Stimulated activated CD4-positive, alpha-beta T cell treated with anti-CD3 and anti-CD28 coated beads, Interleukin-2, amount 100 ng/mL, for 4 hours (primary cell): ENCODE measurements at places on chromosomes 11 and 22.

DNA sequence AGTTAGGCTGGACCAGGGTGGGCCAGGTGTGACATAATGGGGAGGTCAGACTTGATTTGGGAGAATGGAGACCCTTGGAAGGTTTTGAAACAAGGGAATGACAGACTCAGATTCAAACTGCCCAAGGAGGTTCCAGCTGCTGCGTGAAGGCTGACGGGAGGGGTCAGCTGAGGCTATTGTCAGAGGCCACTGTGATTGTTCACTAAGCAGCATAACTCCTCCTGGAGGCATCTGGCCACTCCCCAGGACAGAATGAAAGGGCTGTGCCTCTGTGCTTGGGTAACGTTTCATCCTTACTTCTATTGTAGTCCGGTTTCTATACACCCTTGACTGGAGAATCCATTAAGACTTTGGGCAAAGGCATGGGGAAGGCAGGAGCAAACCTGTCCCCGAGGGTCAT, 126.6 kb downstream of the DSCAML1 start:
- no peak for DNase-seq

DNA sequence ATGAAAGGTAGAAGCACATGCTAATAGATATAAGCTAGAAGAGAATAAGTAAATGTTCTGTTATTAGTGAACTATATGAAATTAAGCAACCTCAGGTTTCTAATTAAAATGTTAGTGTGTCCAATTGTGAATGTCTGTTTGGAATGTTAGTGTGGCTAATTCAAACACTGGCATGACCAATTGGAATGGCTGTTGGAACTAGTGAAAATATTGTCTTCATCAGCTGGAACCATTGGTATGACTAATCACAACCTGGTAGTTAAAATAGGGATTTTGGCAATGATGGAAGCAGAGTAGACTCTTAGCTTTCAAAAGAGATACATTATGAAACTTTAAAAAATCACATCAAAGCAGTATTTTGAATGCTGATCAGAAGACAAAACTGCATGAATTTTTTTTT, 66.8 kb downstream of the CYB5R2 start:
- DNase-seq: no peak

GRCh38 chr11:95267601-95268213, 36.7 kb upstream of the SESN3 start:
- DNase-seq: no peak

- no peak for DNase-seq
Observed at GRCh38 chr11:86482692-86483091, 108.0 kb downstream of the CCDC81 start.

DNA sequence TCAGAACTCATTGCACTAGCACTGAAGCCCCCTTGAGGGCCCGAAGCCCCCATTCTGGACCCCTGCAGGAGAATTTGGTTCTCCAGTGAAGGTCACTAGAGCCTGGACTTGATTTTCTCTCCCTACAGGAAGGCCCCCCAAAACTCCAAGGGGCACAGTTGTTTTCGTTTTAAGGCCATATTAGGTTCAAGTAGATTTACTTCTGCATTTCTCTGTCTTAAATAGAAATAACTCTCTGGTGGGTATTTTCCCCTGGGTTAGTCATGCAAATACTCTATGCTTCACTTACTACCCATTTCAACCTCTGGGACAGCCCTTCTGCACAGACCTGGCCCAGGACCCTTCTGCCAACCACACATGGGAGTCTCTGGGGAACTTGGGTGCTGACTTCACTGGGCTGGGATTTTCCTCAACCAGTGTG, 41.6 kb downstream of the WEE1 start:
- DNase-seq: no peak

DNA sequence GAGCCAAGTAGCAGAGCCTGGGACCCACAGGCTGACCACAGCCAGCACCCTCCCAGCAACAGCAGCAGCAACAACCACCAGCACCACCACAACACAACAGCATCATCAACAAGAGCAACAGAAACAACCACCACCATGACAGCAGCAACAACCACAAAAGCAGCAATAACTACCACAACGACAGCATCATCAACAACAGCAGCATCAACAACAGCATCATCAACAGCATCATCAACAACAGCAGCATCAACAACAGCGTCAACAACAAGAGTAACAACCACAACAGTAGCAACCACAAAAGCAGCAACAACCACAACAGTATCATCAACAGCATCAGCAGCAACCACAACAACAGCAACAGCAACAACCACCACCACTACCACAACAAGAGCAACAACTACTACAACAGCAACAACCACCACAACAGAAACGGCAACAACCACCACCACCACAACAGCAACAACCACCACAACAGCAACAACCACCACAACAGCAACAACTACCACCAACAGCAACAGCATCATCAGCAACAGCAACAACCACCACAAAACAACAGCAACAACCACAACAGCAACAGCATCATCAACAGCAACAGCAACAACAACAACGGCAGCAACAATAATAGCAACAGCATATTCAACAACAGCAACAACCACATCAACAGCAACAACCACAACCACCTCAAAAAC, 22.1 kb upstream of the FGF3 start:
- DNase-seq: no peak

DNA sequence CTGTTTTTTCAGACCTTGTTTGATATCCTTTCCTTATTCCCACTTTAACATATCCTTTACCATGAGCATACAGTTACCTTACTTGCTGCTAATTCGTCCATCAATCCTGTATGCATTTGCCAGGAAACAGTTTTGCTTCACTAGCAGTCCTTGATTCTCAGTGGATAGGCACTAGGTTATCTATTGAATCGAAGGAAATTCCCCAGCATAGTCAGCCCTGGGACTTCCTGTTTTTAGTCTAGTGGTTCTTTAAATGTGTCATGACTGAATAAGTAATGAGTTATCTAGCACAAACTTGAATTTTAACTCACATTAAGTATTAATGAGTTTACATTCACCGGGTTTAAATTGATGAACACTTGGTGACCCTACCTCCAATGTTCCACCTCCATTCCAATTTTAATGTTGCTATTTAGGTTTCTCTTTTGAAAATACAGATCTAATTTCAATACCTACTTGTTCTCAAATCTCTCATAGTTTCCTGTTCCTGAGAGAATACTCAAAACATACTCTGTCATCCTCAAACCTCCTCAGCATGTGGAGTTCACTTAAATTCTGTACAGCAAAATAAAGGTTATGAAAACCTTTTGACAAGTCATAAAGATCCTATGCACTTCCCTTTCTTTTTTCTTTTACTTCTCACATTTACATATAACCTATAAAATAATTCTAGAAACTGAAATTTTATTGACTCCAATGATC, 1375.1 kb upstream of the TENM4 start:
- no peak for DNase-seq

GRCh38 chr11:13288375-13289029, 10.9 kb downstream of the BMAL1 start:
- no peak for DNase-seq

DNA sequence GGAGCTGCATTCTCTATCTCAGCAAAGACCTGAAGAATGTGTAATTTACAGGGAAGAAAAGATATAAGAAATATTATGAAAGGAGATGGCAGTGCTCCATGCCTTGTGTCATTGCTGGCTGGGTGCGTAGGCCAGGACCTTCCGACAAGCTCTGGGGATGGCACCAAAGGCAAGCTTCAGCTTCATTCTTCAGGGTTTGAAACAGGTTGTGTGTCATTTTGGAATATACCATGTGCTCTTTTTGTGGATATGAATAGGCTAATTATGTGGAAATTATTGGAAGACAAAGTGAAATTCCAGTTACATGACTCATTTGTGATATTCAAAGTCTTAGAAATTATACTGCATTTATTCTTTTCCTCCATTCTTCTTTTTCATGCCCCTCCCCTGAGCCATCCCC, 5.7 kb upstream of the KIRREL3 start:
- no peak for DNase-seq

DNA sequence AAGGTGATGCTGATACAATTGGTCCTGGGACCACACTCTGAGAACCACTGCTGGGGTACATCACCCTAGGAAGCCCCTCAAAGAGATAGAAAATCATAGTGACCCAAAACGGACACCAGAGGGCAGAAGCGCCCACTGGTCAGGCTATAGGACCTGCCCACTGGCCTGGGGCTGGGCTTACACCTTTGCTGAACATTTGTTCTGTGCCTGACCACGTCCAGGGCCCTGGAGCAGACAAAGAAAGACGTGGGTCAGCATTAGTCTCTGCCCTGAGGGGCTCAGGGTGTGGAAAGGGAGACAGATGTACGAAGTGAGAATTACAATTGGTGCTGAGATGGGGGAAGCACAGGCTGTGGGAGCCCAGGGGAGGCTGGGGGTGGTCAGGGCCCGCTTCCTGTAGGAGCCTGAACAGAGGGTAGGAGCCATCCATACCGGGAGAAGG, 14.4 kb upstream of the SERPINH1 start:
- no peak for DNase-seq

DNA sequence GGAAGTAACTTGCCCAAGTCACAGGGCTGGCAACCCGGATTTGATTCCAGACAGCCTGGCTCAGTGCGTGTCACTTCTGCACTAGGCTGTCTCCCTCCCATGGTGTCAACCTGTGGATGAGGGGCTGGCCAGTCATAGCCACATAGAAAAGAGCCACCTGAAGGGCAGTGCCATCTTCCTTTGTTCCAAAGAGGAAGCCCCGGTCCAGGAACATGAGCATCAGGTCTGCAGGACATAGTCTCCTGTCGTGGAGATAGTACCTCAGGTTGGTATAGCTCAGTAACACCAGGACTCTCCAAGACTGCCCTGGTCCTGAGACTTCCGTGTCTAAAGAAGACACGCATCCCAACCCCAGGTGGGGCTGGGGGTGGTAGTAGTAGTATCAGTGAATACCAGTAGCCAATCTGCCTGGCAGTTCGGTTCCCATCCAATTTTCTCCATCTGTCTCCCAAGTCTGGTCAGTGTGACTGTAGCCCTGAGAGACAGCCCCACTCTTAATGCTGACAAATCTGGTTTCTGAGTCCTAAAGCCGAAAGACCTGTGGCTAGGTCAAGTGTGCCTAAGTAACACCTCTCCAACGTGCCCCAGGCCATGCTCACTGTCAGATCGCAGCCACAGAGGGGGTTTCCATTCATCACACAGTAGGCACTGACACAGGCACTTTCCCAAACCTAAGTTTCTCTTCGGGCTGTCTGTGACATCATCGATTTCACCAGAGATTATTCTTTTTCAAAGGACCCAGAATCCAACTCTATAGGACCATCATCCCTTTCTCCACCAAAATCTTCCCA, 33.1 kb downstream of the C11orf58 start:
- DNase-seq: no peak

DNA sequence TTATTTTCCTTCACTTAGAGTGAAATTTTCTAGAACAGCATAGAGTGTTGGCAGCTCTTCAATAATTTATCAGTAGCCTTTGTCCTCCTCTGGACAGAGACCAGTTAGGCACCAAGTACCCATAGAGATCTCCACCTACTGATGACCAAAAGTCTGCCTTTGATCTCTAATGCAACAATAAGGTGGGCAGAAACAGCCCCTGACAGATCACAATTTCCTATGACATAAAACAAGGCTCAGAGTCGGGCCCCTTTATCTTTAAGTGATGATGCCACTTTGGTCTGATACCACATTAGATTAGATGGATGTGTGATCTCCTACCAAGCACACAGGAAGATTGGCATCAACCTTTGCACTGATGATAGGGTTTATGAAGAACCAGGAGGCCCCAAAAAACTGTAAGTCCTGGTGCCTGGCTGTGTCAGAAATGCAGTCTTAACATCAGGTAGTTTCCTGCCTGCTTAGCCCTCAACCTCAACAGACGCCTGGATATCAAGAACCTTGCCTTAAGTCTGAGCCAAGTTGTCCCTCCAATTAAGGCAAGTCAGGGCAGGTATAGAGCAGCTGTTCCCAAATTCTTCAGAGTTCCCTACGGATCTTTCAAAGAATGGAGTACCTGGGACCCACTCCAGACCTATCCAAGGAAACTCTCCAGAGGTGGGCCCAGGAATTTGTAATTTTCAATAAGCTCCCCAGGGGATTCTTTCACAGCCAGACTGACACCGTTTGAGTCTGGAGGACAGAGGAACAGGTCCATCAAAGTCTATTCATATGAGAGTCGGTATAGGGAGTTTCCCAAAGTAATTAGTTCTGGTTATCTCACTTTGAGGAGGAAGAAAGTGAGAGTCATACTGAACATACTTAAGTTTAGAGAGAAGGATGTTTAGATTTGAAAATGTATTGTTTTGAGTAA, 30.6 kb upstream of the TMPRSS4 start:
- no peak for DNase-seq

GRCh38 chr11:14544611-14545010, 24.4 kb upstream of the PSMA1 start:
- DNase-seq: no peak

GRCh38 chr11:132910011-132910760, 622.1 kb downstream of the OPCML start:
- no peak for DNase-seq

- DNase-seq: no peak
Observed at GRCh38 chr11:72721689-72722049, 30.5 kb downstream of the ARAP1 start.

DNA sequence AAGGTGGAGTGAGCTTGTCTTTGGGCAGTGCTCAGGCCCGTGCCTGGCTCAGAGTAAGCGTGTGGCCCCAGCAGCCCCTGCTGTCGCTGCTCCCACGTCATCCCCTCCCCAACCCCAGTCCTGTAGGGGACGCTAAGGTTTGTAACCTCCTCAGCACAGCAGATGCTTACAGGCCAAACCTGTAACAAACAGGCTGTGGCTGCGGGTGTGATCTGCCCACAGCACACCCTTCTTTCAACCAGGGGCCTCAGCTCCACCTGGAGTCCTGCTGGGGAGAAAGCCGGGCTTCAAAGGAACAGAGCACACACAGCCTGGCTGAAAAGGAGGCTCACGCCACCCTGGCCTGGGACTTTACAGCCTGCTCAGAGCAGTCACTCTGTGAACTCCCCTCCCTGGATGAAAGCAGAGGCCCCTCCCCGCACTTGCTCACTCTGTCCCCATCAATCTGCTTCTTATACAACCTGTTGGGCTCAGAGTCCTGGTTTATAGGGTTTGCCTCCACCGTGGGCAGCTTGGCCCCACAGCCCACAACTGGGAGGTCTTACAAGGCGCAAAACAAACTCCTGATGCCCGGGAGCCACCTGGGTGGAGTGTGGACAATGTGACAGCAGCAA, 54.3 kb downstream of the SCUBE1 start:
- DNase-seq: no peak

DNA sequence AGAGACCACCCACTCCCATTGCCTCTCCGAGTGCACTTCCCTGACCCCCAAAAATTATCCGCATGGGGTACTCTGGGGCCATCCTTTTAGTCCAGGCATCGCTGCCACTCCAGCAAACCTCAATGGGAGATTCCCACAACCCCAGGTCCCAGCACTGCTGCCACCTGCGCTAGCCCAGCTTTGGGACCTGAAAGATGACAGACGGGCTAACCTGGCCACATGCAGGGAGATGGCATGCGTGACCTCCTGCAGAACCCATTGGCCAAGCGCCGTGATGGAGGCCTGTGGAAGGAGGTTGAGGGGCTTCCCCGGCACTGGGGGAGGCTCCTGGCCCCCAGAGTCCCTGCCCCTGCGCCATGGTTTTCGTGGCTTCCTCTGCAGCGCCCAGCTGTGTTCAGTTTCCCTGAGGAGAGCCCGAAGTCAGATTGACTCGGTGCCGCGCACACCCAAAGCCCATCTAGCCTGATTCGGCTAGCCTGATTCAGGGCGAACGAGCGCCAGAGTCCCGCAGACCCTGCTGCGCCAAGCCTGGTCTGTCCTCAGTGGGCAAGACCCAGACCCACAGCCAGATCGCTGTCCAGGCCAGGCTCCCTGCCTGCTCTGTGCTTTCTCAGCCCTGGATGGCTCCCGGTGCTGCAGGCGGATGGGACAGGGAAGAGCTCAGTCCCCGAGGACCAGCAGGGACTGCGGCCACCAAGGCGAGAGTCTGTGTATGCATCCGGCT, 751 bp upstream of the WNT7B start:
- DNase-seq: no peak

GRCh38 chr11:77051511-77051910, 15.3 kb upstream of the CAPN5 start:
- DNase-seq: no peak
